ENCODE measurements at places on chromosomes 16 and 17.

DNA sequence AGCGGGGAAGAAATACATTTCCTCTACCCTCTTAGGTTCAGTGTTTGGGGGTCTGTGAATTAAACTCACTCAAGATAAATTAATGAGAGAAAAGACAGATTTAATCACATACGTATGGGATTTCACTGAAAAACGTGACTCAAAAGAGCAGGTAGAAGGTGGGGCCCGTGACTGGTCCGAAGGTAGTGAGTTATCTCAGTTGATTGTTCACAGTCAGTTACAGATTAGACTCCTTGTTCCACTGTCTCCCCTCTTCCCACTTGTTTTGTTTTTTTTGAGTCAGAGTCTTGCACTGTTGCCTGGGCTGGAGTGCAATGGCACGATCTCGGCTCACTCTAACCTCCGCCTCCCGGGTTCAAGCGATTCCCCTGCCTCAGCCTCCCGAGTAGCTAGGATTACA lies 301.2 kb downstream of the SEC14L1 start:
- no peak for DNase-seq

DNA sequence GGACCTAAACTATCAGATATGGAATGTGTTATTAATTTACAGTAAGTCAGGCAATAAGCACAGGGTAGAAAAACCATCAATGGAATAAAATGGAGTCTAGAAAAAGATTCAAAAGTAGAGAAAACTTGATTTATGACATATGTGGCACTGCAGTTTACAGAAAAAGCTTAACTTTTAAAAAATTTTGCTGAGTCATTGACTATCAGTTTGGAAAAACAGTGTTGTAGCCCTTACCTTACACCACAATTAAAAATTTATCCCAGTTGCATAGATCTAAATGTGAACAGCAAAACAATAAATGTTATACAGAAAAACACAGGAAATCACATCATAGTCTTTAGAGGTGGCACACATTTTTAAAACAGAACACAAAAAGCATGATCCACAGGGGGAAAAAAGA lies 108.5 kb downstream of the USP22 start:
- DNase-seq, result no peak

DNA sequence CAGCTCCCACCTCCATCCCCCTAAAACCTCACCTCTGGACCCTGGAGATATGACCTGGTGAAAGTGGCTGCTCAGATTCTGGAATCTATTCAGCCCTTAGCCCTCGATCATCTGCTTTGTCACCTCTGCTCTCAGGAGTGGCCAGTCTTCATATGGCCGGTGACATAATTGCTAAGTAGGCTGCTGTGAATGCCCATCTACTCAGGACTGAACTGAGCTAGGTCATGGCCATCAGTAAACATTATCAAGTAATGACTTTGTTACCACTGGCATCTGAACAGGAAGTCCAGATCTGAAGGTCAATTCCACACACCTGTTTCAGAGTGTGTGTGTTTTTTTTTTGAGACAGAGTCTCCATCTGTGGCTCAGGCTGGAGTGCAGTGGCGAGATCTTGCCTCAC lies 78.6 kb downstream of the CDK5R1 start:
- no peak for DNase-seq

DNA sequence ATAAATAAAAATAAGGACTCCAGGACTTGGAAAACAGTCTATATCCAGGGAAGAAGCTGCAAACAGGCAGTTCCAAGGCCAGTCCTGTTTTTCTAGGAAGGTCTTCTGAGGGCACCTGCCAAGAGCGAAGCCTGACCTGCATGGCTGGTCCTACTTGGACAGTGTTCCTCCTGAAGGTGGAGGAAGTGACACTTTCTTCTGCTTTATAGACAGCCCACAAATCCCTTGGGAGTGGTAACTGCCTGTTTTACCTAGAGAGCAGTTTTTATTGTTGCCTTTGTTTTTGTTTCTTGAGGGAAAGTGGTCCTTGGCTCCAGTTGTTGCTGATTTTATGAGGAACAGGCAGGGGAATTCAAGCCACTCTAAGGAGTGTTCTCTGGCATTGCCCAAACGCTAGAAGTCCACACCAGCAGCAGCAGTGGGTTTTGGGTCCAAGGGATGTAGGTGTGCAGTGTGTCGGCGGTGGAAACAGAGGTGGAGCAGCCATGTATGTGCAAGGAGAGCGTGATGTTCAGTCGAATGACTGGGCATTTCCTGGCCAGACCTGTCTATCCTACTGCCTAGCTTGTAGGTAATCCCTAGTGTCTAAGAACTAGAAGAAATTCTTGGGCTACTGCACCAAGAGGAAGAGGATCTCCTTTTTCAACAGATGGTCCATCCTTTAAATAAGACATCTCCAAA lies 35.3 kb downstream of the LDHD start:
- no peak for DNase-seq

- DNase-seq, result no peak
Observed at GRCh38 chr17:50206604-50207293, 5.3 kb upstream of the COL1A1 start.

DNA sequence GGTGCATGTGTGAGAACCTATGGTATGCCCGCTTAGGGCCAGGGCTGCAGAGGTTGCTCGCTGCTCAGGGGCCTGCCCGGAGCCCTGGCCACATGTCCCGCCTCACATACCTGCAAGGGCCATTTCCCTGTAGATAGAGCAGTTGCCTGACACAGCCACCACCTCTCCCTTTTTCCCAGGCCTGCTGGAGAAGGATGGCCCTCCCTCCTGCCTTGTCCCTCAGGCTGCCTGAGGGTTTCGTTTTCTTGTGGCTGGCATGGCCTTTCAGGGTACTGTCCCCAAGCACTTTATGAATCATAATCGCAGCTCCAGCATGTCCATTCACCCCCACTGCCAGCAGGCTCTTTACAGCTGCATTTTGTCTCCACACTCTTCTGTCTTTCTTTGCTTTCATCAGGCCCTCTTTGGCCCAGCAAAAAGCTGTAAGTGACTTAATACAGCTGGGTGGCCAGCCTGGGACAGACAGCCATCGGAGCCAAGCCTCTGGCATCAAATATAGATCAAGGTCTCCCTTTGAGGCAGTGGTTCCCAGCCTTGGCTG lies 65.7 kb downstream of the MPRIP start:
- DNase-seq, result no peak

DNA sequence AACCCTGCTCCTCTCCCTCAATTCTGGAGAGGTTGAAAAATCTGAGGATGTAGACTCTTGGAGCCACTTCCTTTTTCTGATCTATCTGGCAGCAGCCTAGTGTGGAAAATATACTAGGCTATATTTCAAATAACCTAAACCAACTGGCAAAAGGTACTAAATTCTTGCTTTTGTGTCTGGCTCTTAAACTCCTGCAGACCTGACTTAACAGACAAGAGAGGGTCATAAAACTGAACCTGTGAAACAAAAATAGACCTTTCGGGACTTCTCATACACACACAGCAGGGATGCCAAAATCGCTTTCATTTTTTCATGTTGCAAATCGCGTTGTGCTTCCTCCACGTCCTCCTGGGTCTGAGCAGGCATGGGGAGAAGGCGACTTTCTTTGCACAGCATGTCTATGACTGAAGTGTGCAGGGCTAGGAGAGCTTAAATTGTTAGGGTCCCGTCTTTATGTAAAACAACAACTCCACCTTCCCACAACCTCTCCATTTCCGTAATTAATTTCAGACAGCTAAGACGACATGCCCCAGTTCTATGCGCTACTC lies 520.7 kb upstream of the PSMD7 start:
- no peak for DNase-seq

GRCh38 chr16:52318302-52319009 lies 228.5 kb downstream of the TOX3 start:
- DNase-seq, result no peak

GRCh38 chr16:20519231-20519630 lies 56.9 kb downstream of the ACSM2B start:
- DNase-seq, result no peak

GRCh38 chr17:27562777-27563455 lies 68.1 kb upstream of the LGALS9 start:
- no peak for DNase-seq

- no peak for DNase-seq
Observed at GRCh38 chr17:80647746-80648145, 103.1 kb downstream of the RPTOR start.

DNA sequence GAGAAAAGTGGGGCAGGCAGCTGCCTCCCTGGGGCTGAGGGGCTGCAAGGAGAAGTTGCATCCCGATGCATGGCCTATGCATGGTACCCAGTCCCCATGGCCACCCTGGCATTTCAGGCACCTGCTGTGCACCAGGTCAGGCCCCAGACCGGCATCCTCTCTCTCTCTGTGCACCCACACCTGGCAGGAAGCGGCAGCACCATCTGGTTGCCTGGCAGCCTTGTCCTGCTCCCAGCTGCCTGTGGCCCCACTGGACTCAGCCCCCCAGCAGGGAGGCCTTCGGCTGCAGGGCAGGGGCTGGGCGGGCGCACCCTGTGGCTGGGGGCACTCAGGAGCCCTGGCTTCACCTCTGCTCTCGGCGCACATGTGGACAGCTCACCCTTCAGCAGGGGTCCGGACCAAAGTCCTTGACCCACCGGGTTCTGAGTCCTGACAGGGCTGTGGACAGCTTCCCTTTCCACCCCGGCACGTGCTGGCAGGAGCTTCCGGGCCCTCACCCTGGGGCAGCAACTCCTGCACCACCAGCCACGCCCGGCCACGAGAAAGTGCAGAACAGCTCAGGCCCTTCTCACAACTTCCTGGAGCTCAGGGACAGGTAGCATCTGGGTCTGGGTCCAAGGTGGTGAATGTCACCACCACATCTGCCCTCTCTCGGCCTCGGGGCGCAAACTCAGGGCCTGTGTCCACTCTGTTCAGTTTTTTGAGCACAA lies 36.7 kb downstream of the CTU2 start:
- no peak for DNase-seq

GRCh38 chr16:30060346-30060745 lies 5.2 kb upstream of the ALDOA start:
- no peak for DNase-seq
